ENCODE measurements at places on chromosomes 4 and X. TPM values are rescaled to one million over a fixed set of nuclear protein-coding genes. Genes with fewer than 3 reads are reported as not detected.

DNA sequence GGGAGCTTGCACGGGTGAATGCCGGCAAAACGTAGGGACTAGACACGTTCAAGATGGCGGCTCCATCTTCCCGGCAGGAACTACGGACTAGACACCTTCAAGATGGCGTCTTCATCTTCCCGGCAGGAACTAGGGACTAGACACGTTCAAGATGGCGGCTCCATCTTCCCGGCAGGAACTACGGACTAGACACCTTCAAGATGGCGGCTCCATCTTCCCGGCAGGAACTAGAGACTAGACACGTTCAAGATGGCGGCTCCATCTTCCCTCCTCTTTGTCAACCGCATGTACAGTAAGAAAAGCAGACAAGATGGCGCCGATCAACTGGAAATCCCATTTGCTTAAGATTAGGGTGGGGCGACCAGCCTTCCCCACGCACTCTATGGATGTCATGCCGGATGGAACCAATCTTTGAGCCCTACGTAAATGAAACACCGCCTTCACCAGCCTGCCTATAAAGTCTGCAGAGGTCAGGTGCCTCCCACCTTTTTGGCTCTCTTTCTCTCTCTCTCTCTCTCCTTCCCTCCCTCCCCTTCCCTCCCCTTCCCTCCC is 222.4 kb downstream of the CRLF2 start:
- peak; percentile 58 for DNase-seq
- H3K4me1 ChIP-seq, result no peaks in the 10 kb centered on the region
- H3K27ac ChIP-seq, result no peak overlapping the region
- no peaks in the 10 kb centered on the region for H3K27me3 ChIP-seq

GRCh38 chrX:57822818-57823217 is 87.4 kb downstream of the ZXDA start:
- no peaks in the 10 kb centered on the region for H3K36me3 ChIP-seq
- no peaks in the 10 kb centered on the region for H3K27me3 ChIP-seq
- H3K4me1 ChIP-seq, result no peaks in the 10 kb centered on the region

- no peaks in the 10 kb centered on the region for H3K36me3 ChIP-seq
- H3K27ac ChIP-seq, result no peak overlapping the region
- H3K4me1 ChIP-seq, result no peaks in the 10 kb centered on the region
- no peak for DNase-seq
Observed at GRCh38 chr4:42151568-42152506, 618 bp downstream of the BEND4 start.

- no peak overlapping the region for H3K4me3 ChIP-seq
- H3K27me3 ChIP-seq, result no peaks in the 10 kb centered on the region
- H3K36me3 ChIP-seq, result no peaks in the 10 kb centered on the region
- no peak overlapping the region for H3K27ac ChIP-seq
- H3K4me1 ChIP-seq, result peaks cover 47% of the 10 kb centered on the region
Observed at GRCh38 chr4:76702440-76703122, 195.4 kb downstream of the SOWAHB start.

- no peak for DNase-seq
- H3K27me3 ChIP-seq, result no peaks in the 10 kb centered on the region
- H3K4me1 ChIP-seq, result no peaks in the 10 kb centered on the region
Observed at GRCh38 chr4:136369073-136369472, 1163.2 kb downstream of the PCDH18 start.

GRCh38 chr4:185013417-185014125 is 4.7 kb upstream of the HELT start:
- no peaks in the 10 kb centered on the region for H3K27me3 ChIP-seq
- no peaks in the 10 kb centered on the region for H3K36me3 ChIP-seq
- no peak overlapping the region for H3K4me3 ChIP-seq
- DNase-seq, result no peak

DNA sequence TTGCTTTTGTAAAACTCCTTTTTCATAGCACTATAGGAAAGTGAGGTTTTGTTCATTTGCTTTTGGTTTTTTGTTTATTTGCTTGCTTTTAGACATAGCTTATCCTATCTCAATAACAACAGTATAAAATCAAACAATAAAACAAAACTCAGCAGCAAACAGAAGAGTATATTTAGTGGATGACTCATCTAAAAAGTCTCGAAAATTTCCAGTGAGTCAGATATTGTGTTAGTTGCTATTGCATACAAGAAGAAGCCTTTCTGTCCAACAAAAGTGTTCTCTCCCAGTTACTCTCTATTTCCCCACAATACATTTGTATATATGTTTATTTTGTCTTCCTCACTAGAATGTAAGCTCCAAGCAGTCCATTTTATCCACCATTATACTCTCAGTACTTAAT is 36.0 kb upstream of the NPNT start:
- no peak for DNase-seq
- no peaks in the 10 kb centered on the region for H3K4me1 ChIP-seq

DNA sequence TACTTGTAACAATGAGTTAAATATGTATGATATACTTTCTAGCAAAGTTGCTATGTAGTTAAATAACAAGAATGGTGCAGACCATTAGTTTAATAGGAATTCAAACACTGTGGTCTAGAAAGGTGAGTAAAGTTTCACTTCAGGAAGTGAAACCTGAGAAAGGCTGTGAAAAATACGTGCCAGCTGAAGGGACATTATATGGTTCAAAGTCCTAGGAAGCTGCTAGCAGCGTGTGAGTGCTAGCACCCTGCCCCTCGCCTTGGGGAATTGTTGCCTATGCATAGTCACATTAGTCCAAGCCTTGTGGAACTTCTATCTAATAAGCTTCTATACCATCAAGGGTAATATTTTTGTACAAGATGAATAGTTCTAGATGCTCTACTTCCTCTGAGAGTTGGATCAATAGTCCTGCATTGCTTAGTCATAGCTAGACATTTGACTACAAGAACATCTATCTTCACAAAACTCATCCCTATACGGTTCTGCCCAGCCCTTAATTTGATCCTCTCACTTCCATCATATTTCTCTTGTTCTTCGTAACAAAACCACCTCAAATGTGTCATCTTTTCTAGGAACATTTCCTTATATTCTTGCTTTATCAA is 45.8 kb upstream of the ARSJ start:
- H3K36me3 ChIP-seq, result no peaks in the 10 kb centered on the region
- H3K4me3 ChIP-seq, result no peak overlapping the region
- H3K27me3 ChIP-seq, result no peaks in the 10 kb centered on the region
- no peak for DNase-seq
- H3K27ac ChIP-seq, result no peak overlapping the region
- peaks cover 48% of the 10 kb centered on the region for H3K4me1 ChIP-seq

- no peaks in the 10 kb centered on the region for H3K4me1 ChIP-seq
- no peaks in the 10 kb centered on the region for H3K27me3 ChIP-seq
- no peak overlapping the region for H3K4me3 ChIP-seq
- H3K36me3 ChIP-seq, result no peaks in the 10 kb centered on the region
- no peak overlapping the region for H3K27ac ChIP-seq
Observed at GRCh38 chr4:151783867-151784266, 23.1 kb upstream of the GATB start.

GRCh38 chr4:79439489-79439888 is 31.5 kb upstream of the GK2 start:
- H3K27ac ChIP-seq, result no peak overlapping the region
- DNase-seq, result no peak
- no peaks in the 10 kb centered on the region for H3K36me3 ChIP-seq

GRCh38 chr4:118836301-118837120 is 585 bp upstream of the SEC24D start:
- H3K36me3 ChIP-seq, result peaks cover 14% of the 10 kb centered on the region
- peak; percentile 55 for DNase-seq
- peak overlapping the region; percentile 97 for H3K4me3 ChIP-seq
- H3K4me1 ChIP-seq, result 0 out of 2 replicates have a peak, but pooled peaks cover 4% of the 10 kb centered on the region

GRCh38 chr4:126191536-126191935 is 876.8 kb downstream of the FAT4 start:
- H3K27ac ChIP-seq, result no peak overlapping the region
- H3K4me3 ChIP-seq, result no peak overlapping the region
- no peaks in the 10 kb centered on the region for H3K36me3 ChIP-seq
- no peak for DNase-seq

DNA sequence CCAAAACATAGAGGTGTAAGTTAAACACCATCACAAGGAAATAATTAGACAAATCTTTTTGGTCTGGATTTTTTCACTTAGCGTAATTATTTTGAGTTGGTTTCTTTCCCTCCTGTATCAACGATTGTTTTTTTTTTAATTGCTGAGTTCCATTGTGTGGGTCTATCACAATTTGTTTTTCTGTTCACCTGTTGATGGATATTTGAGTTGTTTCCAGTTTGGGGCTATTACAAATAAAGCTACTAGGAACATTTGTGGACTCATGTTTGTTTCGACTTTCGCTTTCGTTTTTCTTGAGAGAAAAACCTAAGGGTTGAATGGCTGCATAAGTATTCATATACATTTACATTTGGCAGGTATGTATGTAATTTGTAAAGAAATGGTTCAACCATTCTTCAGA is 20.4 kb upstream of the FBXW7 start:
- DNase-seq, result no peak
- H3K36me3 ChIP-seq, result no peaks in the 10 kb centered on the region
- no peaks in the 10 kb centered on the region for H3K4me1 ChIP-seq
- no peaks in the 10 kb centered on the region for H3K27me3 ChIP-seq

- H3K27me3 ChIP-seq, result no peaks in the 10 kb centered on the region
- H3K36me3 ChIP-seq, result no peaks in the 10 kb centered on the region
- DNase-seq, result no peak
- H3K4me3 ChIP-seq, result no peak overlapping the region
- H3K27ac ChIP-seq, result no peak overlapping the region
- H3K4me1 ChIP-seq, result no peaks in the 10 kb centered on the region
Observed at GRCh38 chr4:94489098-94489497, 37.4 kb downstream of the PDLIM5 start.

The OPRPN gene
- total RNA-seq, result not detected

The SH3D19 gene
- 4.7 TPM for total RNA-seq

The DDIT4L gene
- 7.3 TPM for total RNA-seq
